Thoracic aorta (tissue), 2 donors: ENCODE measurements at places on chromosomes 6 and 20. TPM values are rescaled to one million over a fixed set of nuclear protein-coding genes. Genes with fewer than 3 reads are reported as not detected.

DNA sequence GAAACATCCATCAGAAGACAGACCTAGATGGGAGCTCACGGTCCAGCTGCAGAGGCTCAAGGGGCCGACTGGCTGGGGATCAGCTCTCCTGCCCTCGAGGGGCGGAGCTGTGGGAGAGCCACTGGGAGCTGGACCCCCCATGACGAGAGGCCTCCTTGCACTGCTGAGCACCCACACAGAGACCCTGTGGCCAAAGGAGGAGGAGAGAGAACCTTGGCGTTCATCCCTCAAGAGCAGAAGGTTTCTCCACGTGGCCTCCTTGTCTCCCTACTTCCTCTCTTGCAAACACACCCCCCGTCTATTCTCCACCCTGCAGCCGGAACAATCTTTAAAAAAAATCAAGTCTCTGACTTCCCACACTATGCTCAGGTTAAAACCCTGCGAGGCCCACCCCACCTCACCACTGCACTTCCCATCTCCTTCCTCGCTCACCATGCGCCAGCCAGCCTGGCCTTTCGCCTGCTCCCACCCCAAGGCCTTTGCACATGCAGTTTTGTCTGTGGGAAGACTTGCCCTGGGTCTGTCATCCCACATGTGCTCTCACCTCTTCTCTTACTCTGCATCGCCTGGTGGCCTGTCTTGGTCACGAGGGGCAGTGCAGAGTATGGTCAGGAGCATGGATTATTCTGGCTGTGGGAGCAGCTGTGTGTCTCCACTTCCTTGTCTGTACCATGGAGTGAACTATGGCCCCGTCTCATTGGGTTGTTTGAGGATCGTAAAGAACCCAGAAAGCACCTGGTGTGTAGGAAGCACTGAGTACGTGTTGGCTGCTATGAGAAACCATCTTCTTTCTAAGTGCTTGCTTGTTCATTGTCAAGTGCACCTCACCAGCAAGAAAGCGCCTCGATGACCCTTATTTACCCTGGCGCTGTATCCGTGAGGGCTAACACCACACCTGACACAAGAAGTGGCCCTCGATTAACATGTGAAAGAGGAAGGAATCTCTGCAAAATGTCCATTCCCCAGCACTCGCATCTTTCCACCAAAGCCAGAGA is 32.9 kb downstream of the PMEPA1 start:
- no peak for DNase-seq

- DNase-seq: no peak
Measured at GRCh38 chr20:17833036-17833674, 133.4 kb downstream of the BANF2 start.

GRCh38 chr6:150710236-150710635 is 110.6 kb downstream of the PLEKHG1 start:
- no peak for DNase-seq

DNA sequence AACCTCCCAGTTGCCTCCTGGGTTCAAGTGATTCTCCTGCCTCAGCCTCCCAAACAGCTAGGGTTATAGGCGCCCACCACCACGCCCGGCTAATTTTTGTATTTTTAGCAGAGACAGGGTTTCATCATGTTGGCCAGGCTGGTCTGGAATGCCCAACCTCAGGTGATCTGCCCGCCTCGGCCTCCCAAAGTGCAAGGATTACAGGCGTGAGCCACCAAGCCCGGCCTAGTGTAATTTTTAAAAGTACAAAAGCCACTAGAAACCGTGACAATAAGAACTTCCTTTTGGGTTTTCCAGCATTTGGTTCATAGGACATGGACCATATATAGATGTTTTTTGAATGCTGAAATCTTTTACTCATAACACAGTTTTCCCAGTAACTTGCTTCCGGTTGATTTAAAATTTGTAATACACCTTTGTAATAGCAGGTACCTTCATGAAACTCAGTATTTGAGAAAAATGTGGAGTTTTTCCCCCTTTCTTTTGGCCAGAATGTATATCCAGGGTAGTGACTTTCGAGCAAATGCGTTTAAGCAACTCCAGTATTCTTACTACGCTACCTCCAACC is 467 bp downstream of the PXT1 start:
- no peak for DNase-seq

DNA sequence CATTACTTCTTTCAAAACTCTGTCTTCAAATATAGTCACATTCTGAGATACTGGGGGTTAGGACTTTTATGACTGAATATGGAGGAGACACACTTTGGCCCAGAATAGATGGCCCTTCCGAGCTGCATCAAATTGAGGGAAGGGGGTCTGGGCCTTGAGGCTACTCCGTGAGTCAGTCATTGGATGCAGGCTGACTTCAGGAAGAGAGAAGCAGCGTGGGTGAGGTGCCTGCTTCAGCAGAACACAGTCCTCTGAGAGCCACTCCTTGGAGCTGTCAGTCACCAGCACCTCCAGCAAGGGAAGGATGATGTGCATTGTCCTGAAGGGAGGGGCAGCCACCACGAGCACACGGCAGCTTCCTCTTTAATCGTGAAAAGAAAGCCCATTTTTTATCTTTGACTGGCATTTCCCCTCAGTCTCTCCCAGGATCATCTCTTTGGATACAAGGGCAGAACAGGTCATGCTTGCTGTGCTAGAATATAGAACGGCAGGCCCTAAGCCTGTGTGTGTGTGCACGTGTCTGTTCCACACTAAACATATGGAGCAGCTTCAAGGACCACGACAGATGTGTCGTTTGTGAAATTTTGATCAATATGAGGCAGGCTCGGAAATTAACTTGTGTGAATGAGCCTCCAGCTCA is 721.6 kb downstream of the KIF16B start:
- no peak for DNase-seq

DNA sequence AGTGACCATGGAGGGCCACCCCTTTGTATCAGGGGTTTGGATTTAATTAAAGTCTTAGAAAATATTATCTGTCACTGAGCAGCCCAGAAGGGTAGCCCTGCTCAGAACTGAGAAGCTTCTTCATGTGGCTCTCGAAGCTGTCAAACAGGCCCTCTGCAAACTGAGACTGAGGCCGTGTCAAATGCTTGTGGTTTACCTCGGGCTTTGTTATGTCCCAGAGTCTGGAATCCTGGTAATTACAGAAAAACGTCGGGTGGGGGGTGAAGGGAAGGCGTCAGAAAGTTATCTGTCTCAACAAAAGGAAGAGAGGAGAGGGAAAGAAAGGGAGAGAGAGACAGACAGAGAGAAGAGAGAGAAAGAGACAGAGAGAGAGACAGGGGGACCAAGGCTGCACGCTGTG is 200.8 kb downstream of the BMP7 start:
- no peak for DNase-seq

GRCh38 chr6:87815449-87815848 is 113.4 kb upstream of the AKIRIN2 start:
- DNase-seq: no peak

TRIM31 gene
- 2.0 TPM for total RNA-seq

PRL gene
- total RNA-seq: not detected

BTN1A1 gene
- total RNA-seq: not detected

RCAN2 gene
- 126 TPM for total RNA-seq
